Muscle of back (tissue), 13 donors: ENCODE measurements at places on chromosomes 4 and X.
A peak's percentile ranks its signal among the peaks of the same experiment; 100 is the strongest.

DNA sequence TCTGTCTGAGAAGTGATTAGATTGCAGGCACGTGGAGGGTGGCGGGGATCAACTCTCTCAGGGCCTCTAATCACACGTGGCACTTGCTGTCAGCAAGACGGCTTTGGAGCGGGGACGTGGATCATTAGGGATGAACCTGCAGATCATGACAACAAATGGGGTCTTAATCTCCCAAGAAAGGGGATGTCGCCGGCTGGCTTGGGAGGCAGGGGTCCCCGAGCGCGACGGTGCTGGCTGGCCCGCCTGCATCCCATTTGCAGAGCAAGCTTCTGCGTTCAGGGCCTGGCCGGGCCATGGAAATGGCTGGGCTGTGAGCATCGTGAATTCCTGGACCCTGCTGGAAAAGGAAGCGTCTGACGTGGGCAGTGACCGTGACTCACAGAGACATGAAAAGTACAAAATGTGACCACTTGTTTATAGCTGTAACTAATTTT, 85.1 kb upstream of the SHOX start:
- peak; percentile 4 for DNase-seq

GRCh38 chrX:23557070-23557469, 110.2 kb upstream of the PRDX4 start:
- no peak for DNase-seq

DNA sequence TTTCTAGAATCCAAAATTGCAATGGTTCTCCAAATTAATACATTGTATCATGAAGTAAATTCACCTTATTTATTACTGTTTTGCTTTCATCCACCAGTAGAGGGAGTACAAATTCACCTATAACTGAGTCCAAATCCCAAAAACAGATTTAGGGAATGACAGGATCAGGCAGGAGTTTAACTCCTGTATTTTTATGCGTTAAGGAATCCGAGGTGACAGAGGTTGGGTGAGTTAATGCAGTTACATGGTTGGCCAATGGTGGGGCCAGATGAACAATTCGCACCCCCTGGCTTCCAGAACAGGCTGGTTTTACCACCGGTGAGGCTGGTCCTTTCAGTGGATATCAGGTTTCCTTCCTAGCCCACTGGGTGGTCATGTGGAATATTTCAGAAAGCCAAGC, 82.4 kb downstream of the MTNR1A start:
- peak; percentile 29 for DNase-seq

DNA sequence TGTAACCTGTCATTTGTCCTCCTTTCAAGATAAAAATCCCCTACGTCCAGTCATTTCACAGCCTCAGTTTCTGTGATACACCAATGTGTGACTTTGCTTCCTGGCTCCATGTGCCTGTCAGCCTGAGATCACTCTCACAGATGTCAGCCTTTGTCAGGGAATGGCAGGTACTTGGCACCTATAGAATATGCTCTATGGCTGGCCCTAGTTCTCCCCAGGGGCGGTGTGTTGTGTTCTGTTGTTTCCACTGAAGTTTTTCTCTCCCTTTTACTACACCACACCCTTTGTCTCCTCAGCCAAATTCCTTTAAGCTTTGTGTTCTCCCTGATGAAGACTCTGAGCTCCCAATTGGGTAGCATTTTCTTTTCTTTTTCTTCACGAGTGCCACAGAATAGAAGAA, 81.7 kb downstream of the ALPK1 start:
- no peak for DNase-seq

- no peak for DNase-seq
Measured at GRCh38 chr4:81538716-81539427, 67.2 kb upstream of the RASGEF1B start.

DNA sequence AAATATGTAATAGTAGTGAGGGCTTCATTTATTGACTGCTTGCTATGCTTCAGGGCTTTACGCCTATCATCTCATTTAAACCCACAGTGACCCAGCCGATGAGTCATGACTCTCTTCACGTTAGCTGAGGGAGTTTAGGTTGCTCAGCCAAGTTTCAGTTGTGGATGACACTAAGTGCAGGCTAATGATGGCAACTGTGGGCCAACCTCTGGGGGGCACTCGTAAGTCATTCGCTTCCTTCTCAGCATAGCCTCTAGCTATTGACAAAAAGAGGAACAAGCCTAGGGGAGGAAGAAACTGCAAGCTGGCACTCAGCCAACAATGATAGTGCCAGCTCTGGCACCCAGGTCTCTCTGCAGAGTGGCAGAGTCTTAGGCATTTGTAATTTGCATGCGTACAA, 325.0 kb downstream of the ARHGAP10 start:
- peak; percentile 52 for DNase-seq

DNA sequence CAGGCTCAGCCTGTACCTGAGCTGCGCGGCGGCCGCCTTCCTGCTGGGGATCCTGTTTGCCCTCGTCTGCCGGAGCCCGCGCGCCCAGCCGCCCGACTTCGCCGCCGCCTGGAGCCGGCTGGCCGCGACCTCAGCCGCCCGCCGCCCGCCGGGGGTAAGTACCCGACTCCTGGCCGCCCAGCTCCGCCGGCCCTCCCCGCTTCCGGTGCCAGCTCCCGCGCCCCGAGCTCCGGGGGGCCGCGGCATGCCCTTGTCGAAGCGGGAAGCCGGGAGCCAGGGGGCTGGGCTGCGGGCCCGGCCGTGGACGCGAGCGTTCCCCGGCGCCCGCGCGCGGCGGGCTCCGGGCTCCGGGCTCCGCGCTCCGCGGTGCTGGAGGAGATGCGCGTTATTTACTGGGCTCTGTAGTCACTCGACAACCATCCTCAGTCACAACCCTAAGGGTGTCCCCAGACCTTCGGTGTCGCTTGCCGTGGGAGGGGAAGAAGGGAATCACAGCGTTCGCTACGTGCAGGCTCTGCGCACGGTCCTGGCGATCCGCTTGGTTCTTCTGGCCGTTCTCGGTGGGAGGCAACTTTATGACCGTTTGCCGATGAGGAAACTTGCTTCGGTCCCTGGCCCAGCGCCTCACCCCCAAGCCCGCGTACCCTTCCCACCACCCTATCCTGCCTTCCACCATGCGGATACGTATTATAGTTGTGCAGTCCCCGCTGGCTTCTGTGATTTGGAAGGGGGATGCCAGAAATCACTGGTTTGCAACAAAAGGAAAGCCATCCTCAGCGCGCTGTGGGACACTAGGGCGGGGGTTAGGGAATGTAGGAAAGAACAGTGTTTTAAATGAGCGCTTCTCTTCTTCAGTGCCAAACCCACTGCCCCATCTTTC, 944 bp downstream of the SNX25 start:
- peak; percentile 89 for DNase-seq

- no peak for DNase-seq
Measured at GRCh38 chrX:109393859-109394258, 88.0 kb downstream of the GUCY2F start.

DNA sequence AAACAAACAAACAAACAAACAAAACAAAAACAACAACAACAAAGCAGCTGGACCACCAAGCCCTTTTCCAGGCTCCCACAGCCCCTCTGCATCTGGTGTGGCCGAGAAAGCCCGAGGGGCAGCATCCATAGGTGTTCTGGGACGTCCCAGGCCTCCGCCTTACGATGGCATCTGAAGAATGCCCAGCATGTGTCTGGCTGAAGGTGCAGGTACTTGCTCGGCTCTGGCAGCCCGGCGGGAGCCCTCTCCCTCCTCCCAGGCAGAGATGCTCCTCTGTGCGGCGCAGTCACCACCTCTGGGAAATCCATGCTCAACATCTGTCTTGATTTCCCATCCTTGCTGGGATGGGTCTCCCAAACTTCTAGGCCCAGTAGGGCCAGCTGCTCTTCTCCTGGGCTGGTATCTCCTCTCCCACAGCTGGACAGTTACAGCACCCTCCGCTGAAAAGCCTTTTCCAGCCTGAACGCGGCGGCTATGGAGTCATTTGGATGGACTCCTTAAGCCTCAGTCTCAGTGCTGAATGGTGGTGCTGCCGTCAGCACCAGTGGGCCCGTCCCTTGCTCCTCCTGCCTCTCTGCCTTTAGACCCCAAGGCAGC, 4.3 kb downstream of the PSAPL1 start:
- no peak for DNase-seq
